ENCODE measurements at places on chromosomes 3 and 15.

- DNase-seq: no peak
Observed at GRCh38 chr3:121916189-121916588, 22.0 kb downstream of the SLC15A2 start.

- no peak for DNase-seq
Observed at GRCh38 chr3:196189566-196190347, 21.4 kb downstream of the ZDHHC19 start.

DNA sequence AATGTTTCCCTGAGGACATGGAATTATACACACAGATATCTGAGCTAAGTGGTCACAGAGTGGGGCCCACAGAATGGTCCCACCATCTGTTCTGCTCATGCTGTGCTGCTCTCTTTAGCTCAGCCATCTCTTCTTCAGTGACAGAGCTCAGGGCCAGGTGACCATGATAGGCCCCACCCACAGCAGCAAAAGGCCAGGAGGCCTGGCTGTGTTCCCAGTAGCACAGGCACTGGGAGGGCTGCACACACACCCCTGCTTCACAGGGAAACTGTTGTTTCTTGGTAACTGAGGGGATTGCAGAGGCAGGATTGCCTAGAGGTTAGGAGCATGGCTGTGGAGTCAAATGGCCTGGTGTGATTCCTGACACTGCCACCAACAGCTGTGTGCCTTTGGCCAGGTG lies 4.8 kb upstream of the FBXW12 start:
- no peak for DNase-seq

DNA sequence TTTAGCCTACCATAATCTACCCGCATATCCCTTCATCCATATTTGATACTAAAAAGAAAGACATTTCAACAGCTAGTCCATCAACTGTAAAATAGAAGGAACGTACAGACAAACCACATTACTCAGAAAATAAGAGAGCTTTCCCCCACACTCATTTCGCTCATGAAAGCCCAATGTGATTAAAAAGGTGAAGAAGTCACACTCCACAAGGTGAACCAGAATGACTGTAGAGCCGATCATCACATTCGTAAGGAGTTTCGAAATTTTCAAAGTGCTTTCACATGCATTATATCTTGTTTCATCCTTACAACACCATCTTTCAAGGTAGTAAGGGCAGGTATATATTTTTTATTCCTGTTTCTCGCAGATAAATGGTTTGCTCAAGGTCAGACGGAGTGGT lies 225.3 kb downstream of the FOXP1 start:
- no peak for DNase-seq

DNA sequence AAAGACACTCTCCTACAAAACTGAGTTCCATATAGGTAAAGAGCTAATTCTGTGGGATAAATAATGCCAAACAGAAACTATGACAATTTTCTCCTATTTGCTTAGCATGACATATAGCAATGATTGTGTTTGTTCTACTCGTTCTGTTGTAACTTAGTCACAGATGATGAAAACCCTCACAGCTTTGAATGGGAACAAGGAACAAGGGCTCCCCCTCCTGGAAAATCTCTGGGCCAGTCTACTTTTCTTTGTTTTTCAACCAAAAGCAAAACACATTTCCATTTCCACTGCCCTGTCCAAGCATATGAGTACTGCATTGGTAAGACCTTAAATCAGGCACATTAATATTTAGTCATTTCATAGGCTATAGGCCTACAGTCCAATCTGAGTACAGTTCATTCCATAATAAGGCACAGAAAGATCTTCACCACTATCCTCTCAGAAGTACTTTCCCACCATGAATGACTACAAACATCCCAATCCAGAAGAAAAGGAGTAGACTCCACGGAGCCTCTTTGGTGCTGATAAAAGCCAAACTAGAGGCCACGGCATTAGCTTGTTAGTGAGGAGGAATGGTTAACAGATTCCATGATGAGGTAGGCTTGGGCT lies 67.1 kb downstream of the ATP8B4 start:
- peak; percentile 18 for DNase-seq

- DNase-seq: no peak
Observed at GRCh38 chr15:81015621-81016488, 15.1 kb downstream of the TLNRD1 start.

GRCh38 chr3:52119099-52119498 lies 35.1 kb downstream of the POC1A start:
- DNase-seq: no peak

DNA sequence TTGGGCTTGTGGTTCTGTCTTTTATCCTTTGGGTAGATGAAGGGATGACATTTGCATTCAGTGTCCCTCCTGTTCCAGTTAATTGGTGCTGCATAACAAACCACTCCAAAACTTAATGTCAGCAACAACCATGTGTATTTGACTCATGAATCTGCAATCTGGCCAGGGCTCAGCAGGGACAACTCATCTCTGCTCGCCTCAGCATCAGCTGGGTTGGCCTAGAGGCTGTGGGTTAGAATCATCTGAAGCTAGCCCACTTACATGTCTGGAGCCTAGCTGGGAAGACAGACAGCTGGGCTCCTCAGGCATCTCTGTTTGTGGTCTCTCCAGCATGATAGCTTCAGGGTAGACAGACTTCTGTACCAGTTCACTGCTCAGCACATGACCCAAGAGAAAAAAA lies 92.0 kb downstream of the TMEM108 start:
- no peak for DNase-seq

- DNase-seq: peak; percentile 89
Observed at GRCh38 chr3:14144423-14145075, 19.7 kb downstream of the TMEM43 start.

GRCh38 chr3:51977446-51978142 lies 2.7 kb downstream of the ABHD14A start:
- no peak for DNase-seq

DNA sequence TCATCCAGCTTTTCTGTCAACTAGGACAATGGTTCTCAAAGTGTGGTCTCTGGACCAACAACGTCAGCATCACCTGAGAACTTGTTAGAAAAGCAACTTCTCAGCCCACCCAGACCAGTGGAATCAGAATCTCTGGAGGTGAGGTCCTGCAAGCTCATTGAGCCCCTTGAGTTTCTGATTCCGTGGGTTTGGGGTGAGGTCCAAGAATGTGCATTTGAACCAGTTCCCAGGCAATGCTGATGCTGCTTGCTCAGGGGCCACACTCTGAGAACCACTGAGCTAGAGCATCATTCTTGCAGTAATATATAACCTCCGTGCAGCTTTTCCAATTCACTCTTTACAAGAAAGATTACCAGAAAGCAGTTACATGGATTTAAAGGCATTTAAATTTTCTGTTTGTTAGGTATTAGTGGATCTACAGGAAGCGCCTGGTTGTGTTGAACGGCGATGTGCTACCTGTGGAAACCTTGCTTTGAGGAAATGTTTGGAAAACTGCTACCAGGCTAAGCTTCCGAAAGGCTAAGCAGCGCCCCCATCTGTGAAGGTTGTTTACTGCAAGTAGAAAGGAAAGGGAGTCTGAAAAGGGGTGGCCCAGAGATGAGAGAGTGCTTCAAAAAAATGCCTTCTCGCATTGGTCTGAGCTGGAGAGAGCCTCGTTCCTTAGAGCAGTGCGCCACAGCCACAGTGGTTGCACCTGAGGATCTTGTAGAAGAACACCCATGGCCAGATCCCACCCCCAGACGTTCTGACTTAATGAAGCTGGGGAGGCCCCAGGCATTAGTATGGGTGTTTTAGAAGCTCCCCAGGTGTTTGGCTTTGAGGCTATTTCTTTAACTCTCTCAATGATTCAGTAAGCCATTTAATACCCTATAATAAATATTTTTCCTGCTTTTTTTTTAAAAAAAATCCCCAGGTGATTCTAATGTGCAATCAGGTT lies 50.0 kb downstream of the RLBP1 start:
- DNase-seq: peak; percentile 76

DNA sequence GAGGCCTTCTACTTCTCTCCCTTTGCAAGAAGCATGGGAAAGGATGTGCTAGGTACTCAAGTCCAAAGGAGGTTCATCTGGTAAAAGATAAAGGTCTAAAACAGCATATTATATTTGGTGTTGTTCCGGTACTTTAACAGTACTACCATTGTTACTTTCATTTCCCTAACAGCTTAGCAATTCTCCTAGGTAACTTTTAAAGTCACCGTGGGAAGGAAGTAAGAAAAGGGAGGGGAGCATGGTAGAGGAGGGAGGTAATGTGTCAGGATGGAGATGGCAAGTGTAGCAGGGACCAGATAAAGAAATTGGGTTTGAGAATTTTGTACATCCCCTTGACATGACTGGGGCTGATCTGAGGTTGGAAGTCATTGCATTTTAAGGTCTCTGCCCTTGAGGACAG lies 89.4 kb upstream of the SKOR1 start:
- DNase-seq: no peak

DNA sequence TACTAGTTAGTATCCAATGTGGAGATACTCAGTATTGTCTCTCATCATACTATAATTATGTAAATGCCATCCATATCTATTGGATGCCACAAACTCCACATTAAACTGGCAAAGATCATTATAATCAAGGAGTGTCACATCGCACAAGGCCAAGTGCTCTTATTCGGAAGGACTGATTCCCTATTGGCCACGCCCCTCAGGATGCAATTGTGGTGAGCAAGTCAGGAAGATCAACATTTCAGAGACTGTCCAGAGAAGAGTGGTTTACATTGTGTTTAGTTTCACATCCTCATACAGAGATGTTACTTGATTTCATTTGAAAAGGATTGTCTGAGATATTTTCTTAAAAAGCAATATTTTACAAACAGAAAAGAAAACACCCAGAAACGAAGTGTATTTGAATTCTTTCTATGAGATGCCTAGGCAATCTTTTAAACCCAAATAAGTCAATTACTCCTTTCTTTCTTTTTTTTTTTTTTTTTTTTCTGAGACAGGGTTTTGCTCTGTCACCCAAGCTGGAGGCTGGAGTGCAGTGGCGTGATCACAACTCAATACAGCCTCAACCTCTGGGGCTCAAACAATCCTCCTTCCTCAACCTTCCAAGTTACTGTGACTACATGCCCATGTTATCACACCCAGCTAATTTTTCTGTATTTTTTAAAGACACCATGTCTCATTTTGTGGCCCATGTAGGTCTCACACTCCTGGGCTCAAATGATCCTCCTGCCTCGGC lies 369.1 kb downstream of the RBMS3 start:
- DNase-seq: no peak

- DNase-seq: peak; percentile 62
Observed at GRCh38 chr3:194089357-194090177, 46.4 kb upstream of the HES1 start.

DNA sequence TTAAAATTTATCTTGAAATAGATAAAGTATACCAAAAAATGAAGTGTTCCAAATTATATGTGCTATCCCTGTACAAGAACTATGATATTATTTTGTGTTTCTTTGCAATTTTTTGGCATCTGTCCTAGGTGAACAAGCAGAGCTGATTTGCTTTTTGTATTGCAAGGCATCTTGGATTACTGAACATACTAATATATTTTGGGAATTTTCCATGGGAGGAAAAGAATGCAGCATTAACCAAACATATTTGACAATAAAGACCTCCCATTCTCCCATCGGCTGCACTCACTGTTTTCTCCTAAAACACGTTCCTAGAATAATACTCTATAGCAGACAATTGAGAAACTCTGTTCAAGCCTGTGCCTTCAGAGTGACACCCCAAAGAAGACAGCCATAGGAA lies 265.1 kb upstream of the ALCAM start:
- no peak for DNase-seq

GRCh38 chr15:61128343-61128742 lies 100.8 kb downstream of the RORA start:
- no peak for DNase-seq
